ENCODE measurements at places on chromosomes 6 and 20.

DNA sequence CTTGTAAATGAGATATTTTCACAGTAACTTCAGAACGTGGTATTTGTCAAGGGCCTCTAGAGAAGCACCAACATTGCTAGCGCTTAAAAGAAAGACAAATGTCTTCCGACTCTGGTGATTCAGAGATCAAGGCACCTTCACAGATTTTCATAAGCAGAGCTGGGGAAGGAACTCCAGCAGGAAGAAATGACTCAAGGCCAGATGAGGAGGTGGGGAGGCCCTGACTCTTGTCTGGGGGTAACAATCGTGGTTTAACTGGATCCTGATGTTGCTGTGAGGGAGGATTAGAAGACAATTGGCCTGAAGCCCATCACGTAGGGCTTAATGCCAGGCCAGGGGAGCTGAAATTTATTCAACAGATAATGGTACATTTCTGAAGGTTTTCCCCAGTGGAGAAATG, 122.9 kb upstream of the QKI start:
- DNase-seq, result no peak

DNA sequence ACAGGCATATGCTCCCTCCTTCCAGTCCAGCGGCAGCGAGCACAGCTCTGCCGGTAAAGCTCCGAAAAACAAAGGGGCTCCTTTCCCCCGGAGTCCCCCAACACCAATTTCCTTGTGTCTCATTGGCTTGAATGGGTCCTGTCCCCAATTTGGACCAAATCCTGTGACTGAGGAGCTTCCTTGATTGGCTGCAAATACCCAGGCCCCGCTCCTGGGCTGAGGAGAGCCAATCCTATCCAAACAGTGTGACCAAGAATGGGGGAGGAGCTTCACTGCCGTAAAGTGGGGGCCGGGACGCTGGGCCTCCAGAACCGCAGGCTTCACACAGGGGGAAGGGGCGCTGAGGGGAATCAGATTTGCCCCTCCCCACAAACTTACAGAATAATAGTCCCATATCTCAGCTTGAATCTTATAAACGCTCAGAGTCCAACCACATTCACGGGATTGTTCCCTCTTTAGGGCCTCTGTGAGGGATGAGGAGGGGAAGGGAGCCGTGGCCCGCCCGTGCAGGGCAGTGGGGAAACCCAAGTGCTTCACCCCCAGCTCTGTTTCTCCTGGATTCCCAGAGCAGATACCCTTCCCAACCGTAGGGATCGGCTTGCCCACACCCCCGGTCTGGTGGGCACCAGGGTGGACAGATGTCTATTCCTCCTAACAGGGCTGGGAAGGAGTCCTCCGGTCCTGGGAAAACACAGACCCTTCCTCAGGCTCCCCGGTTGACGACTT, 141.0 kb upstream of the MLN start:
- no peak for DNase-seq

DNA sequence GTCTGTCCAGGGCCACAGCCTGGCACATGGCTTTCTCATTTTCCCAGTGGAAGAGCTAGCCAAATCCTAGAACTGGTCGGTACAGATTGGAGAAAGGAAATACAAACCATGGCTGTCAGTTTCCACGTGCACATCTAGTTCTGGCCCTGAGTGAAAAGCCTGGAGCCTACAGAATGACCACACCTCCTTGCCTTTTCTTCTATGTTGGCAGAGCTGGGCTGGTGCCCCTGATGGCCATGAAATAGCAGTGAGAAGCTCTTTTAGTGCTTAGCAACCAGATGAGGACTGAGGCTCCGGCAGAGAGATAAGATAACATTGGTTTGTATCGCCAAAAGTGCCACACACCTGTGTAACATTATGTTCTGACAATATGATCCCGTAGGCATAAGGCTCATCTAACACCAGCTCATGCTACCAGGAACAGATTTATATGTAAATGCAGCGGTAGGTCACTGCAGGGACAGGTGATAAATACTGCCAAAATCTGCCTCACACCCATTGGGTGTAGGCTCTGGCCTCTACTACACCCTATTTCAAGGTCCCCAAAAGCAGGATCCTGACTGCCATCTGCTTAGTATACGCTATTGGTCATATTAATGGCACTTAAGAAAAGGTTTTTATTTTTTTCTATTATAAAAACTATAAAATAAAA, 39.9 kb upstream of the TBC1D7 start:
- DNase-seq, result no peak

GRCh38 chr6:106716966-106717365, 87.6 kb downstream of the QRSL1 start:
- DNase-seq, result peak; percentile 71

DNA sequence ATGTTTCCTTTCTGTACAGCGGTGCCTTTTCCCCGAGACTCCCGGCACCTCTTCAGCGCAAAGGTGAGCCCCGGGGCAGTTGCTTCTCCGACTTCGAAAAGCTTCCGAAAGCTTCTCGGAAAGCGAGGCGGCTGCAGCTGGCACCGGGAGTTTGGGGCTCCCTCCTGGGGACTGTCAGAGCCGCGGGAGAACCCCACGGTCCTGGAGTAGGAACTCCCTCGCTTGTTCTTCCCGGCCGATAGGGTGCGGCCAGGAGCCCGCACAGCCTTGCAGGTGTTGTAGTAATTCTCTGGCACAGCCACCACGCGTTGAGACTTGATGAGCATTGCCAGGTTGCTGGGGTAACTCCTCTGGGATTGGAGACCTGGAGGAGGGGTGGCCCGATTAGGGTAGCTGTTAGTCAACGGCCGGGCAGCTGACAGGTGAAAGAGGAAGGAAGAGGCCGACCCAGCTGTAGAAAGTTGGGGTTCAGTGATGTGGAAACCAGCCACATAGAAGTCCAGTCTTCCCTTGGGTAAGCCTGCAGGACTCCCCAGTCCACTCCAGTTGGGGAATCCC, 721 bp downstream of the KDM1B start:
- DNase-seq, result peak; percentile 93

- no peak for DNase-seq
These were observed 4.3 kb downstream of the CCDC167 start for GRCh38 chr6:37495244-37495934.
